NT2/D1 (cell line): ENCODE measurements at places on chromosomes 4 and X.

GRCh38 chr4:107721436-107722100, 1.5 kb upstream of the PAPSS1 start:
- DNase-seq: no peak

GRCh38 chr4:152188801-152189200, 347.1 kb downstream of the FBXW7 start:
- DNase-seq: no peak

DNA sequence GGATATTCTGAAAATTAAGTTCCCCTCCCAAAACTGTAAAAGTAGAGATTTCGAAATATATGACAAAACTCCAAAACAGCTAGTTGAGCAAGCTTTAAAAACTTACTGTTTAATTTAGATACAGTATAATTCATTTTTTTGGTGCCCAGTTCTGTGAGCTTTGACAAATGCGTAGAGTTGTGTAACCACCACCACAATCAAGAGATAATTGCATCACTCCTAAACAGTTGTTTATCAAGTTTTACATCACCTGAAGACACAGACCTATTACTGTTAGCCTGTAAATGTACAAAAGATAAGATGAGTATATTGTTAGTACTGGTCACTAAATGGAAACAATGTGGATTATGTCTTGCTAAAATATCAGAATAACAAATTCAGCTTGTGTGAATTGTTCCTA, 62.3 kb downstream of the ALG13 start:
- DNase-seq: no peak

DNA sequence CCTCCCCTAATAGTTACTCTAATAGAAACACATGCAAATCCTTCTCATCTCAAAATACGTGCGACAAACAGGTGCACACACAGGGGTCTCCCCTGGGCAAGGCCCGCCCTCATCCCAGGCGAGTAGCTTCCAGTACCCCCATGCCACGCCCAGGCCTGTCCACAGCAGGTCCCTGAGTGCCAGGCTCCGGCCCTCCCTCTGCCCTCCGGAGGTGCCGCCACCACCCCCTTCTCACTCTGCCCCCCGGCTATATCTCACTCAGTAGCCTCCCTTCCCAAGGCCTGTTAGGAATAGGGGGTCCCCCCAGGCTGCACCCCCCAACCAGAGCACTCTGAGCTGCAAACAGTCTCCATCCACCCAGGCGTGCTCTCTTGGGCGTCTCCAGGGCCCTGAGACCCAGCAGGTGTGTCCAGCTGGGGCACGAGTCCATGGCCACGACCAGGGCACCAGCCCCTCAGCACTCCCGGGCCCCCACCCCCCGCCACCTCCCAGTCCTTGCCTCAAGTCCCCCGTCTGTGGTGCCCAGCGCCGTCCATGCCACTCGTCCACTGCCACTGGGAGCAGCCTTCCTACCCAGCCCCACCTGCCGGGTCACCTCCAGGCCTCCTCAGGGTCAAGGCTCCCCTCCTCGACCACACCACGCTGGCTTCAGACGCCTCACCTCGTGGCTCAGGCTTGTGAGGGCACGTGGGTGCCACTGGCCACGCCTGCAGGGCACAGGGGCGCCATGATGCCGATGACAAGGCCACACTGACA, 41.7 kb downstream of the FAM53A start:
- DNase-seq: no peak

- DNase-seq: no peak
These were observed 1506.0 kb downstream of the PCDH7 start for GRCh38 chr4:32226204-32226603.

- no peak for DNase-seq
These were observed 70.4 kb downstream of the STARD8 start for GRCh38 chrX:68717663-68718442.

- DNase-seq: no peak
These were observed 1.5 kb downstream of the SNCA start for GRCh38 chr4:89835413-89835812.

- no peak for DNase-seq
These were observed 298.5 kb upstream of the BMP3 start for GRCh38 chr4:80732010-80732409.

- no peak for DNase-seq
These were observed 3.3 kb downstream of the RADX start for GRCh38 chrX:106615041-106615440.

DNA sequence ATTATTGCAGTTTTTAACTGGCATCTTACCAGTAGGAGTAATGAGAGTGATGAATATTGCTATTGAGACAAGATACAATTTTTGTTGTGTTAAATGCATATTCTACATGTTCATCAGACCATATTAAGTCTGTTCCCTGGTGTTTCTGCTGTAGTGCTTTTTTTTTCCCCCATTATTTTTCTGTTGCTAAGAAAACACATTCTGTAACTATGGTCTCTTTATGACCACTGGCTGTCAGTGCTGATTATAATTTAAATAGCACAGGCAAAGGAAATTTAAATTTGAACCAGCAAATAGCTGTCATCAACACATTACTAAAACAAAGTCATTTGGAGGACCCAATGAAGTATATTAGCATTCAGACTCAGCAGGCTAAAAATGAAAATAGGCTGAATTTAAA, 98.3 kb upstream of the ANKRD50 start:
- DNase-seq: no peak
